Activated T-helper 1 cell treated with Interleukin-2 at 50 U/mL for 16 hours (primary cell): ENCODE measurements at places on chromosomes 12 and 14.
A peak's percentile ranks its signal among the peaks of the same experiment; 100 is the strongest.

GRCh38 chr12:2092890-2093289 lies 40.1 kb downstream of the CACNA1C start:
- DNase-seq, result no peak

DNA sequence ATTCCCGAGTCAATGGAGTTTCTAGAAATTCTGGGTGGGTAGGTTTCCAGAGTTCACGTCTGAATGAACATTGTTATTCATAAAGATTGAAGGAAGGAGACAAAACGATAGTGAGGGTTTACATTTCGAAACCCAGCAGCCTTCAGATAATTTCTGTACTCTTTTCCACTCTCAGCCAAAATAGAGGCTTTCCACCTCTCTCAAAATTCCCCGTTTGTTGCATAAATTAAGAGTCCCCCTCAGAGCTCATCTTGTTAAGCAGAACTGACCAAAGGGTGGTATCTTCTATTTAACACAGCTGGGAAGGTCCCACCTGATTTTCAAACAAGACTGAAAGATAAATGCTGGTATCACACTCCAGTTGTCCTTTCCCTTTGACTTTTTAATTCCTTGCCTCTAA lies 21.5 kb upstream of the YARS2 start:
- no peak for DNase-seq

GRCh38 chr14:74504874-74505720 lies 11.5 kb downstream of the ISCA2 start:
- no peak for DNase-seq

- no peak for DNase-seq
Measured at GRCh38 chr14:60348211-60348610, 99.2 kb downstream of the PPM1A start.

DNA sequence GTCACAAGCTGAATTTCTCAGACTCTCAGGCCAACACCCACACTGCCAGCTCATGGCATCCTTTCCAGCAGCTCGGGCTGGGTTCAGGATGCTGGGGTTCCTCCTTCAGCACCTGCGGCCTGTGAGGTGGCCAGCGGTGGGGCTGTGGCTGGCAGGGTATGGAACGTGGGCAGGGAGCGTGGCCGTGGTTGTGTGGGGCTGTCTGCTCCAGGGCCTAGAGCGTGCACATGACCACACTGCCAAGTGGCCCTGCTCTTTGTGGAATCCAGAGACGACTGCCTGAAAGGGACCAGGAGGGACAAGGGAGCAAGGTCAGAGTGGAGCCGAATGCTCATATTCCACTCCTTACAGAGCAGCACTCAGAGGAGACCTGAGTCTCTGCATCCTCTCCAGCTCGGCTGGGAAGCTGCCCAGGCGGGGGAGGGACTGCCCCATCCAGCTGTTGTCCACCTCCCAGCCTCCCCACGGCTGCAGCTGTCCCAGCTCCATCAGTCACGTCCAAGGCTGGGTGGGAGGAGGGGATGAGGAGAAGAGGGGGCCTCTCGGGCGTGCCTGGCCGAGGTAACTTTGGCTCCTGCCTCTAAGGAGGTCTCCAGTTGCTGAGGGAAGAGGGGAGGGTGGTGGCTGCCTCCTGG lies 71.3 kb downstream of the TSPAN9 start:
- no peak for DNase-seq

GRCh38 chr12:132174839-132175490 lies 30.7 kb downstream of the NOC4L start:
- no peak for DNase-seq

- no peak for DNase-seq
Measured at GRCh38 chr14:77305696-77306095, 15.0 kb downstream of the POMT2 start.

DNA sequence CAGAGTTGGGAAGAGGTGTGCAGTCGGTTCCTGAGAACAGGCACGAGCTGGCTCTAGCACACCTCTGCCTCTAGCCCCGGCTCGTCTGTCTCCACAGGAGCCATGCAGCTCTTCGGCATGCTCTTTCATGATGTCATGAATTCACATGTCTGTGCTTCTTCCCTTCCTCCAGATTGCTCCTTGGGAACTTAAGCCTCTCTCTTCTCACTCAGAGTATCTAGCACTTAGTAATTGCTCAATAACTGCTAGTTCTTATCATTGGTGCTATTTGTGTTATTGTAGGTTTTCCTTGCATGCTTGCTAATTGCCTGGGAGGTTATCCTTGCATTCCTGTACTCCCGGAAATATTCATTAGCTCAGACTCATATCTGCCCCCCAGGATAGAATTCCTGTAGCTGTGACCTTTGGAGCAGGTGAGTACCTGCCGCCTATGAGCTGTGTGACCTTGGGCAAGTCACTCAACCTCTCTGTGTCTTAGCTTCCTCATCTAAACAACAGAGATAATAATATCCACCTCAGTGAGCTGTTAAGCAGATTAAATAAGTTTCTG lies 19.5 kb downstream of the FAM181A start:
- DNase-seq, result no peak

GRCh38 chr14:75401361-75401760 lies 26.5 kb upstream of the JDP2 start:
- DNase-seq, result no peak

GRCh38 chr14:100106250-100107112 lies 41.3 kb downstream of the EVL start:
- peak; percentile 34 for DNase-seq

DNA sequence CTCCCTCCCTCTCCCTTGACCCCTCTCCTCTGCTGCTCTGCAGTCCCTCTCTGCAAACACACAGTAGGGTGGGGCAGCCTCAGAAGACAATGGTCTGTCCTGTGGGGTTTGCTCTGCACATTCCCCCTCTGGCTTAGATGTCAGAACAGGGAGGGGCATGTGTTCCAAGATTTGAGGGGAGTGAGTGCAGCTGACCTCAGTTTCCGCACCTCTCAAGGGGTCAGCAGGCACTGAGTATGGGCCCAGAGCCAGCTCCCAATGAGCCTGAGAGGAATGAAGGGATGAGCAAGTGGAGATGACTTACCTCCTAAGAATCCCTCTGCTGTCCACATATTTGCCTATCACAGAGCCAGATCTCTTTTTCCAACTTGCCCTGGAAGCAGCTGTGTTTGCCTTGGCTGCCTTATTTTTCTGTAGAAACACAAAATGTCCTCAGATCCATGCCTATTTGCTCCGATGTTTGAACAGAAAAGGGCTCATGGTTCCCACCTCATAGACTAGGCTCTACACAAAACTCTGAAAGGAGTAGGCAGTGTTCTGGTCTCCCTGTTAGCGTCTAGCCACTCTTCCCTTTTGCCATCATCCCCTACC lies 111.4 kb downstream of the CRACR2A start:
- no peak for DNase-seq

DNA sequence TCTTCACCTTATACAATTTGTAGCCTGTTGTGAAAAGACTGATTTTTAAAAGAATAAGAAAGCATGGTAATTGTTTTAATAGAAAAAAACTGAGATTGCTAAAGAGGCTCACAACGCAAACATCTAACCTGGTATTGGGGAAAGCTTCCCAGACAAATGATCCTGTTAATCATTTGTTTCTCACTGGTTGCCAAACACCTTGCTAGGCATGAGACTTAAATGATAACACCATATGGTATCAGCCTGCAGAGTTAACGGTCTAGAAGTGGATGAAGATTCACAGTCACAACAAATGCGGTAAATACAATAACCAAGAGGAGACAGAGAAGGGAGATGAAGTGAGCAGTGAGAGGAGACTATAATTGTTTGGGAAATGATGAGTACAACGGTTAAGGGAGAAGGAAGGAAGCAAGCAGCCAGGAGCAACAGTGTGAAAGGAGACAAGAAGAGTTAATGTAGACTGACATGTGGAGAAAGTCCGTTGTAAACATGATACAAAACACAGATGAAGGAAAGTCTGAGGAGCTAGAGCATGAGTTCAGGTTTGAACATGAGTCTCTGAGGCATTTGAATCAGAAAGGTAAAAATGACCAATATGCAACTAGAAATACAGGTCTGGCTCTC lies 19.8 kb downstream of the GXYLT1 start:
- no peak for DNase-seq

DNA sequence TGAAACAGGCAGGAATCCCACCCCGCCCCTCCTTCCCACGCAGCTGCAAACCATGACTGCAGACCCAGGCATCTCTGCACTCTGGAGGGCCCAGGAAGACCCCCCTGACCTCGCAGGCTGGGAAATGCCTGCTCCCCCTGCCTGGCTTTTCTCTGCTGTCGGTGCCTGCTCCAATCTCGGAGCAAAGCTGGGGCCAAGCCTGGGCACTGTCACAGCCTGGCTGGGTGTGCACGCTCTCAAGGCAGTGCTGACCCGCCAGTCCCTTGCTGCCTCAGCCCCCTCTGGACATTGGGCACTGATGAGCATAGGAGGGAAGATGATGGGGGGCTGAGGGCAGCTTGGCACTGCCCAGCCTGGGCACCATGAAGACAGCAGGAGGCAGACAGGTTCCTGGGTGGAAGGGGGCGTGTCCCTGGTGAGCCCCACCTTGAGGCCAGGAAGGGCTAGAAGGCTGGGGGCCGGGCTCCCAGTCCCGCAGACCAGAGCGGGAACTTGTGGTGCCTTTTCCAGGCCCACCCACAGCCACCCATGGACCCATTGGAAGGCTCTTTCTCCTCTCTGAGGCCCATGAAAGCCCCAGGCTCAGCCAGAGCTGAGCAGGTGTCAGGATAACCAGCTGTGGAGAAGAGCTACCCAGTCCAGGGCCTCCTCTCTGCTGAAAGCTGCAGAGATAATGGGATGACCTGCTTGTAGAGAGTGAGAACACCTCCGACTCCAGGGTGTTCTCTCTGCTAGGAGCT lies 10.7 kb upstream of the ZNF605 start:
- DNase-seq, result no peak

DNA sequence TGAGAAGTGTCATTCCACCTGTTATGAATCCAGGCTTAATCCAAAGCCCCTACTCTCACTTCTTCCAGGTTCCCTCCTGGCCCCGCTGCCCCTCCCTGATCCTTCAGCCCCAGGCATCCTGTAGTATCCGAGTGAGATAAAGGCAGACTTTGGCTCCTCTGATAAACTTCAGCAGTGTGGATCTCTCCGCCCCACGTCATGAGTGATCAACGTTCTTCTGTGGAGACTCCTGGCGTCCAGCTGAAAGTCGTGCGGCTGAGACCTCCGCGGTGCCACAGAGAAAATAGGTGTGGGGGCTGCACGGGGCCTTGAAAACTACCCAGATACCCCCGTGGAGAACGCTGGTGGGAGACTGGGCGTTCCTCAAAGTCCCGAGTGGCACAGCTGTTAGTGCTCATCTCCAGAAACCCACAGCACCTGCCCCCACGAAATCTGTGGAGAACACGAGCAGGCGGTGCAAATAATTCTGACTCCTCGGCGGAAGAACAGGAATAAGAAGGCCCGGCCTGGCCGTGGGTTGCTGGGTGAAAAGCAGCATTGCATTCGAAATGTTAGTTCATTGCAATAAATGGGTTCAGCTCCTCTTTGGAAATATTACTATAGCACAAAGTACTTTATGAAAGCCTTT lies 180.0 kb upstream of the RGS6 start:
- no peak for DNase-seq

- DNase-seq, result no peak
Measured at GRCh38 chr14:44782775-44783238, 178.9 kb downstream of the KLHL28 start.

- DNase-seq, result no peak
Measured at GRCh38 chr12:11765421-11765816, 115.9 kb downstream of the ETV6 start.

- no peak for DNase-seq
Measured at GRCh38 chr14:54762296-54762695, 140.3 kb downstream of the GCH1 start.

DNA sequence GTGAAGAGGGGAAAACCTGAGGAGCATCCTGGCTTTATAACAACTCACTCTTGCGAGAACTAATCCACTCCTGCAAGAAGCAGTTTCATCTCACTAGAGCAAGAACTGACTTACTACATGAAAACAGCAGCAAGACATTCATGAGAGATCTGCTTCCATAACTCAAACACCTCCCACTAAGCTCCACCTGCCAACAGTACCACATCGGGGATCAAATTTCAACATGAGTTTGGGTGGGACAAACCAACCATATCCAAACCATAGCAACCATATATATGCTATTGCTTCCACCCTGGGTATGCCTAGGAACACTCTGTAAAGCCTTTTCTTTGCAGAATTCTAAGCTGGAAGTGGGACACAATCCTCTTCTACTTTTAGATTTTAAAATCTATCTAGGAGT lies 13.9 kb upstream of the AVPR1A start:
- DNase-seq, result no peak
